ENCODE measurements at places on chromosomes 3 and 15.
A peak's percentile ranks its signal among the peaks of the same experiment; 100 is the strongest.

GRCh38 chr3:41194701-41195100 lies 4.6 kb upstream of the CTNNB1 start:
- DNase-seq, result no peak

DNA sequence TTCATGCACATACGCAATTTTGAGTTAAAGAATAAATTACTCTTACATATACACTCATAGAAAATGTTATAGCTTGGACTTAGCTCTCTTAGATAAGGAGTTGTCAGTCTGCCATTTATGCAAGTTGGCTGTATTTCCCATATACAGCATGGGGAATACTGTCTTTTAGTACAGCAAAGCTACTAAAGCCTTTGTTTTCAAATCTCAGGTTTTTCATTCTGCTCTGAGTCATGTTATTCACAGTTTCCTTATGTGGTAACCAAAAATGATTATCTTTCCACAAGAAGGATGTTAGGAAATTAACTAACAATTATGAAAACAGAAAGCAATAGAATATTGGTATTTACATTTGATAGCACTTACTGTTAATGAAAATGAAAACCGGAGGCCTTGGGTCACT lies 4.3 kb upstream of the TIPARP start:
- DNase-seq, result no peak

GRCh38 chr3:9697892-9698291 lies 5.7 kb upstream of the CPNE9 start:
- DNase-seq, result no peak

DNA sequence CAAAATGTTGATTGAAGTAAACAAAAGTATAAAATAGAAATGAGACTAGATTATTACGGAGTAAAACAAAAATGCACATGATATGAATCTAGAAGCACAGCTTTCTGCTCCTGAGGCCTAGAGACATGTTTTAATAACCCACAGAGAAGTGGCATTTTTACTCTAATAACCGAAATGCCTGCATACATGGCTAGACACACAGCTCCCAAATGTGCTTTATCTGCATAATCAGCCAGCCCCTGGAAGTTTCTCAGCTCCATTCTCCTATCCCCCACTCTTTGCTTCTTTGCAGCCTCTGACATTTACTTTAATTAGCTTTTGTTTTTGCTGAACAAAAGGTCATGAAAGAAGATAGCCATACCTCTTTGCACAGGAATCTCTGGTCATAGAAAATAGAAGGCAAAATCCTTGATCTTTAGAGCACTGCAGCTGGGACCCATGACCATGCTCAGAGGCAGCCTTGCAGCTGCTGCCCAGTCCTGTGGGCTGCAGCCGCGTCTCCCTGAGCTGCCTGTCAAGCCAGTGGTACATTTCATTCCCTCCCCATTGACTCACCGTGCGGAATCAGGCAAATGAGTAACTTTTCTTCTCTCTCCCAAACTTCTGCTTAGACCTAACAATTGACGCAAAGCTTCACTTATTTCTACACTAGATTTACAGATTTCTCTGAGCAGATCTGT lies at the start of gene VEPH1:
VEPH1 (minus strand) TSS at position 501 of the 680 bp plus-strand sequence. CDS start 8,067 bp downstream, outside the sequence.
- DNase-seq, result no peak

DNA sequence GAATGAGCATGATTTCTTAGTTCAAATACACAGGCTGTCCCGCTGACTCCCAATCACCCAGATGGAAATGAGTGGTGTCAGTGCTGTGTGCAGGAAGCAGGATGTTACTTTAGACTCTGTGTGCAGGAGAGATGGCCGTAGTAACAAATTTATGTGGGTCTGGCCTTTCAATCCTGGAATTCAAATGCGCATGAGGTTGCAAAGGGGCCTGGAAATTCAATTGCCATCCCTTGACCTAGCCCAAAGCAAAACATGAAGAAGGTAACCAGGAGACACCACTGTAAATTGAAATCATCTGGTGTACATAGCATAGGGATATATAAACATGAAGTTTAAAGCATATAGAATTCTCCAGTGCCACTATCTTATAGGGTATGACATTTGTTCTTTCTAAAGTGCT lies 33.2 kb downstream of the GREM1 start:
- DNase-seq, result no peak

GRCh38 chr15:77753281-77753873 lies 120.7 kb upstream of the LINGO1 start:
- DNase-seq, result peak; percentile 43

- DNase-seq, result no peak
Observed at GRCh38 chr3:24835510-24835909, 340.9 kb upstream of the THRB start.

DNA sequence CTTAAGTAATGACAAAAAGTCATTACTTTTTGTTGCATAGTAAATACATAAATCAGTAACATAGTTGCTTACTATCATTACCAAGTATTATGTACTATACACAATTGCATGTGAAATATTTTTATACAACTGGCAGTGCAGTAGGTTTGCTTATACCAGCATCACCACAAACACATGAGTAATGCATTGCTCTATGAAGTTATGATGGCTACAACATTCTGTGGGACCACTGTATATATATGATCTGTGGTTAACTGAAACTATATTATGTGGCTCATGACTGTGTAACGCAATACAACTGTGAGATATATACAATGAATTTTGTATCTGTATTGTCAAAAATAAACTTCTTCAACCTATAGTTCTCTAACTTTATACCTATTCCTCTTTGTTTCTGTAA lies 113.7 kb upstream of the RBMS3 start:
- no peak for DNase-seq

- no peak for DNase-seq
Observed at GRCh38 chr15:42499858-42500609, 4.6 kb downstream of the SNAP23 start.

GRCh38 chr3:46865031-46865507 lies 1.8 kb upstream of the MYL3 start:
- peak; percentile 61 for DNase-seq

Measured in AG08395 (cell line).